ENCODE measurements at places on chromosomes 5 and 9.
A peak's percentile ranks its signal among the peaks of the same experiment; 100 is the strongest.

- peak; percentile 43 for DNase-seq
These were observed 426.5 kb downstream of the CTNND2 start for GRCh38 chr5:11477786-11478185.

DNA sequence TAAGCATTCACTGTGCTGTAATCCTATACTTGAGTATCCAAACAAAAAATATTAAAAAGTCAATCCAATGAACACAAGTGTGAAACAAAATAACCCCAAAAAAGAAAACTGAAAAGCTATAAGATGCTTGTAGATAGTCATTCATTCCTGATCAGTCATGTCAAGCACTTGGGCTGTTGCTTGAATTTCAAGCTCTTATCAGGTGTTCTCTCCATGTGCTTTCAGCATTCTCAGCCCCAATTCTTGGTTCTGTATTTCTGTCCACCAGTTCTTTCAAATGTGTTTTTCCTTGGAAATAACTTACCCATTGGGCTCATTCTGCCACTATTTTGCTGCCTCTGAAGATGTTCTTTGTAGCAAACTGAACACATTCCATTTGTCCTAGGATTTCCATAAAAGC is 4.7 kb downstream of the ZFAND5 start:
- no peak for DNase-seq

GRCh38 chr5:172860520-172861443 is 26.7 kb downstream of the ERGIC1 start:
- peak; percentile 84 for DNase-seq

DNA sequence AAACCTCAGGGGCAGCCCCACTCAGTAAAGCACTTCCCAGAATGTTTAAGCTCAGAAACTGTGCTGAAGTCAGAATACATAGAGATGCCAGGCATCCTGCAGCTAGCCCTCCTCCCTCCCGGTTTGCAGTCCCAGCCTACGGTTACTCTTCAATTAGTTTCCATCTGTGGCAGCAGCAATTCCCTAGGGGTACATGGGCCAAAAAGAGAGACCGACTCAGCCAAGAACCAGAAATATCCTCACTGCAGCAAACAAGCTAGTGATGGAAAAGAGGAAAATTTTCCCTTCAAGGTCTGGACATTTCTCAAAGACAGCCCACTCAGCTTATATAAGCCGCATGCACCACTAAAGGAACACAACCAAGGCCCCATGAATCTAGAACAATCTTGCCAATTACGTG is 89.1 kb upstream of the PPP2R2B start:
- DNase-seq: no peak

DNA sequence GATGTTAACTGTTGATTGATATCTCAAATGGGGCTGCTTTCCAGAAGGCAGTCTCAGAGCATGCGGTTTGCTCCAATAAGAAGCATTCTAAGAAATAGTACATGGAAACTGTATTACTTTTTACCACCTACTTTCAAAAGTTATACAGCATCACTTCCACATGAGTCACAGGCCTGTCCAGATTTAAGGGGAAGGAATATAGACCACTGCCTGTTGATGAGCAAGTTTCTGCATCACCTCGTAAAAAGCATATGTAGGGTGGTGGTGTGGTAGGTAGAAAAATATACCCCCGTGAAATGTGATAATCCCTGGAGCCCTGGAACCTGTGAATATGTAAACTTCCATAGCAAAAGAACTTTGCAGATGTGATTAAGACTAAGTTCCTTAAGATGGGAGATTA is 816.6 kb upstream of the CDH6 start:
- no peak for DNase-seq

DNA sequence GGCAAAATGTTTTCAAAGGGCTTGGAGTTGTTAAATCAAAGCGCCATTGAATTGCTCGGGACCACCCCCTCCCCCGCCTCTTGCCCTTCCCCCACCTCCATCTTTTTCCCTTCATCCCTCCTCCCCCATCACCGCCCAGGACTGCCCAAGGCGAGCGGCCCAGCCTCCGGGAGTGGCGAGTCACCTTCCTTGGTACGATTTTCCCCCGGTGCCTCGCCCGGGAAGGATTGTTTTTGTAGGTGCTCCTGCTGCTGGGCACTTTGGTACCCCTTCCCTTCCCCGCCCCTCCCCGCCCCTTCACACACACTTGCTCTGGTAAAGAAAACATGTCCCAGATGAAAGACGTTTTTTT is 61.2 kb downstream of the TMEM174 start:
- DNase-seq: no peak
